Activated CD4-positive, alpha-beta T cell treated with anti-CD3 and anti-CD28 coated beads for 1 hour (primary cell): ENCODE measurements at places on chromosomes 2 and 18.

GRCh38 chr2:57759131-57759530 is 287.5 kb upstream of the VRK2 start:
- no peak for DNase-seq

GRCh38 chr2:13474538-13474937 is 757.8 kb downstream of the TRIB2 start:
- no peak for DNase-seq

DNA sequence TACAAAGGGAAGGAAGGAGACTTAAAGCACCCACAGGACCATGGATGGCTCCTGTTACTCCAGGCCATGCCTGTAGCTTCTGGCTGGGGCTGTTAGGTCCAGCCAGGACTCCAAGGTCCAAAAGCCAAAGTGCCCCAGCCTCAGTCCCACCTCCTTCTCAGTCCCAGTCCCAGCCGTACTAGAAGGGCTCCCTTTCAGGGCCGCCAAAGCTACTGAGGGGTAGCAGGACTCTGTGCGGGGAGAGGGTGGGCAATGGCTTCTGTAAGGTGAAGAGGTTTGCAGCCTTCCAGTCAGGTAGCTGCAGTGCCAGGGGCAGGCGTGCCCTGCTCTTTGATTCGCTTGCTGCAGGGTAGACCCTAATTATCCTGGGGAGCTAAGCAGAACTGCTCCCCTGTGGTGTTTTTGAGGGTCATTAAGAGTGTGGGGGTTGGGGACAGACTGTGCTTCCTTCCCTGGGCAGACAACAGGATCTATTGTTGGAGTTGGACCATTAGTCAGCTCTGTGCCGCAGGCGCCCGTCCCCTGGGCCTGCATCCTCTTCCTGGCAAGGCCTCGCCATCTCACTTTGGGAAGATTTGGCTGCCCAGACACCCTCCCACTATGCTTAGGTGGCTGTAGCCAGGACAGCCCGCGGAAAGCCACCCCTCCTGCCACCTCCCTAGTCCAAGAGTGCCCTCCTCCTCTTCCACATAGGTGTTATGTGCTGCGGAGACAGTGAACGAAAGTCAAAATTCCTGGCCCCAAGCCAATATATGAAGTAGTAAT is 118.8 kb downstream of the ZBTB7C start:
- no peak for DNase-seq

DNA sequence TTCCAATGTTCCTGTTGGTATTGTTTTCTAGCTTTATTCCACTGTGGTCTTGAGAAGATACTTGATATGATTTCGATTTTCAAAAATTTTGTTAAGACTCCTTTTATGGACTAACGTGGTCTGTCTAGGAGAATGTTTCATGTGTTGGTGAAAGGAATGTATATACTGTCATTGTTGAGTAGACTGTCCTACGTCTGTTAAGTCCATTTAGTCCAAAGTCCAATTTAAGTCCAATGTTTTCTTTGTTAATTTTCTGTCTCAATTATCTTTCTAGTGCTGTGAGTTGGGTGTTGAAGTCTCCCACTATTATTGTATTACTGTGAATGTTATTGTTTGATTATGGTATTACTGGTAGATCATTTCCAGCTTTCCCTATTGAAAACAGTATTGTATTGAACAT is 55.8 kb upstream of the TTC27 start:
- no peak for DNase-seq

DNA sequence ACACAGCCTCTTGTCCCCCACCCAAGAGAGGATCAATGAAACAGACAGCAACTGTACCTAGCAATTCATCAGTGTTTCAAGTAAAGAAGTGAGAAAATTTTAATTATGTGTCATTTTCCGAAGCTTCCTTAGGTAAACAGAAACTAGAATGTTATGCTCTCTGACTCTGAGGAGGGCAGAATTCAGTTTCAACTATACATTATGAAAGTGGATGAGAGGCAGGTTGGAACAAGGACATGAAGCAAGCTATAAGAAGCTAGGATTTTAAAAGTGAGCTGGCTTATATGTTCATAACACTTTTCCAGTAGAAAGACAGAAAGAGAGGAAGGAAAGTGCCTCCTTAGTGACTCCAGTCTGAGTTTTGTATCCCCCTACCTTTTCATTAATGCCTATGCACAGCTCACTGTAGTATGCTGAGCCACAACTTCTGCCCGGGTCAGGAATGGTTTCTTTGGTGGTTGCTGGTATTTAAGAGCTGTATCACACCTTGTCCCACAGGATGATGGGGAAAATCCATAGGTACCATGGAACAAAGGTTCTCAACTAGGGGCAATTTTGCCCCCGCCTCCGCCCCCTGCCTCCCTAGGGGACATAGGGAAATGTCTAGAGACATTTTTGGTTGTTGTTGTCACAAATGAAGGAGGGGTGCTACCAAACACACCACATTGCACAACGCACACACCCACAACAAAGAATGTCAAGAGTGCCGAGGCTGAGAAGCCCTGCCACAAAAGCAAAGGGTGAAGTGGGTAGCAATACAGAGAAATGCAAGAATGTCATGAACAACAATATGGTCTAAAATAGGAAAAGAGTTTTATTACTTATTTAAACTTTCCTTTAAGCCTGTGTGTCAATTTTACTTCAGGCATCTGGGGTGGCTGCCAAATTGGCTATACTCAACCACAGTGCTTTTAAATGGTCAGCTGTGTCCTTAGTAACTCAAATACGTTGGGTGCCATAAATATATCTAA is 161.0 kb upstream of the ZFP36L2 start:
- no peak for DNase-seq

DNA sequence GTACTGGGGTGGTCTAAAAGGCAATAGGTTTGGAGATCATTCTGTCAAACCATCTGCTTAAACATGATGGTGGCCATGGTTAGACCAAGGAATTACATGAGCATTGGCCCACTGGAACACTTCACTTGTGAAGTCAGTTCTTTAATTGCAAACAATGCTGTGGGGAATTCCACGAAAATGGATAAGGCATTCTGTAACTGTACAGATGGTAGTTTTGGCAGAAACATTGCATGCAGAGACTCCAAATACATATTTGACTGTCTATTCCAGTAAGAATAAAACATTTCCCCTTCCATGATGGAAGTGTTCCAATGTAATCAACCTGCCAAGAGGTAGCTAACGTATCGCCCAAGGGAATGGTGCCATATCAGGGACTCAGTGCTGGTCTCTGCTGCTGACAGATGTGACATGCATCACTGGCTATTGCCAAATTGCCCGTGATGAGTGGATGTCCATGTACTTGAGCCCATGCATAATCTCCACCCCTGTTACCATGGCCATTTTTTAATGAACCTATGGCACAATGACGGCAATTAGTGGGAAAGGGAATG is 417.9 kb downstream of the CDH7 start:
- DNase-seq = no peak

- DNase-seq = no peak
These were observed 420.1 kb downstream of the LRP1B start for GRCh38 chr2:141710589-141711239.

- no peak for DNase-seq
These were observed 242.2 kb downstream of the FHOD3 start for GRCh38 chr18:36539674-36540231.

- DNase-seq = no peak
These were observed 114.5 kb upstream of the TANK start for GRCh38 chr2:161045726-161046125.

- no peak for DNase-seq
These were observed 310.5 kb downstream of the SATB2 start for GRCh38 chr2:199147216-199147615.

DNA sequence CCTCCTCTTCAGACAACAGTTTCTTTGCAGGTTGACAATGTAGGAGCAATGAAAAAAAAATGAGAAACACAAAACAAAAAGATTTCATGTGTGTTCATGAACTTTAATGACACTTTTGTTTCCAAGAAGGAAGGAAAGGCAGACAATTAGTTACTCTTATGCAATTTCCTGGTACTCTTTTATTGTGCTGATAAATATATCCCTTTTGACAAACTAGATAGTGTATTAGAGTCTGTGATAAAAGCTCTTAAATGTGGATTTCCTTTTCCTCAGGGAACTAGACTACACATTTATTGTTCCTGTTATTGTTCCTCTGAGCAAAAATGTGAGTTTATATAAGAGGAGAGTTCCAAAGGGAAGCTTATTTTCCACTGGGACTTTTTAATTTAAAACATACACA is 188.7 kb upstream of the NRXN1 start:
- DNase-seq = no peak

GRCh38 chr2:42663828-42664227 is 95.4 kb downstream of the MTA3 start:
- no peak for DNase-seq

DNA sequence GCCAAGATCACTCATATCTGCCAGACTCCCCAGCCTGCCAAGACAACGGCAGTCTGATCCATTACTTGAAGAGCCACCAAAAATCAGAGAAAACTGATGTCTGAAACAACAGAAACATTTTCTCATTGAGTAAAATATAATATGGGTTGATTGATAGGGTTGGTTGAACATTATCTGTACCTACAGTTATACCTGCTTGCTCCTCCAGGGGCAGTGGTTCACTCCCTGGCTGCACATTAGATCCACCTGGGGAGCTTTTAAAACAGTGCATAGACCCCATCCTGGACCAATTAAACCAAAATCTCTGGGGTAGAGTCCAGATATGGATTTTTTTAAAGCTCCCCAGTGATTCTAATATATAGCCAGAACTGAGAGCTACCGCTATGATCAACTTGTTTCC is 43.6 kb upstream of the SLC14A2 start:
- no peak for DNase-seq

DNA sequence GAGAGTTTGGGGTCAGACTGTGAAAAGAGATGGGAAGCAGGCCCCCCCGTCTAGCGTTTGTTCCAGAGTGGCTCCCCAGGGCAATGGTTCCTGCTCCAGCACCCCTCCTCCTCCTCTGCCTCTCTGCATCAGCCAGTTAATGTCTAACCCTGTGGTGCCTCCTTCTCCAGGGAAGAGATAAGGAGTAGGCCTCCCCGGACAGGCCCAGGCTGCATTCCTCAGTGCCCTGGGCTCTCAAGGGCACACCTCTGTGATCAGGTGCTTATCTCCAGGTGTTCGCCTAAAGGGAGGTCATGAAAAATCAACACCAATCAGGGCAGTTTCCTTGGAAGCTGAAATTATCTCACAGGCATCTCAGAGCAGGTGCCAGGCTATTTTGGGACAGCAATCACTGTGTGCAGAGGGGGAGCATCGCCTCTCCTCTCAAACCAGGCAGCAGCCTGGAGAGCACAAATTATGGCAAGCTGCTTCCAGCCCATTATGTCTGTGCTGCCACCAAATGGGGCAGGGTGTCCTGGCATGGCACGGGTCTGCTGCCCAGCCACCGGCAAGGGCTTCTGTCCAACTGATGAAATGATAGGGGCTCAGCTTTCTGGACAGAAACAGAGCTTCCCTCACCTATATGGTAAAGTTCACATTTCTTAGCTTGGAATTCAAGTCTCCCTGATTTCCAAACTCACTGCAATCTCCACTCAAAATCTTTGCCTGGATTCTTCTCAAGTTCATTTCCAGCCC is 255.8 kb upstream of the SLC14A2 start:
- DNase-seq = no peak

DNA sequence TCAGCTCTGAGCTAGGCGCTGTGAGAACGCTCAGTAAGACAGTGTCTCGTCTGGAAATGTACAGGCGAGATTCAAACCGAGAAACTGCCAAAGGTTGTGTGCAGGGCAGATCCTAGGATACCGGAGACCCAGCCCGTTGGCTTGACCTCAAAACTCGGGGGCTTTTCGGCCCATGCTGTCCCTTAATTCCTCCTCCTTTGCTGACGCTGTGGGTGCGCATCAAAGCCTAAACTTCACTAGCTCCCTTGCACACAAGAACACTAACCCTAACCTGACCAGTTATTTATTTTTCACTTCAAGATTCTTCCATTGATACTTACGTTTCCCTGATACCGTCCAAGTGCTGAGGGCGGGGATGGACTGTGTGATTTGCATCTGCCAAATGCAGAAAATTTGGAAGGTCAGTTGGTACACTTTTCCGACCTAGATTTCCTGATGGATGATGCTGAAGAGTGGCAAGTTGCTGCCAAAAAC is 1.0 kb upstream of the AAK1 start:
- no peak for DNase-seq

DNA sequence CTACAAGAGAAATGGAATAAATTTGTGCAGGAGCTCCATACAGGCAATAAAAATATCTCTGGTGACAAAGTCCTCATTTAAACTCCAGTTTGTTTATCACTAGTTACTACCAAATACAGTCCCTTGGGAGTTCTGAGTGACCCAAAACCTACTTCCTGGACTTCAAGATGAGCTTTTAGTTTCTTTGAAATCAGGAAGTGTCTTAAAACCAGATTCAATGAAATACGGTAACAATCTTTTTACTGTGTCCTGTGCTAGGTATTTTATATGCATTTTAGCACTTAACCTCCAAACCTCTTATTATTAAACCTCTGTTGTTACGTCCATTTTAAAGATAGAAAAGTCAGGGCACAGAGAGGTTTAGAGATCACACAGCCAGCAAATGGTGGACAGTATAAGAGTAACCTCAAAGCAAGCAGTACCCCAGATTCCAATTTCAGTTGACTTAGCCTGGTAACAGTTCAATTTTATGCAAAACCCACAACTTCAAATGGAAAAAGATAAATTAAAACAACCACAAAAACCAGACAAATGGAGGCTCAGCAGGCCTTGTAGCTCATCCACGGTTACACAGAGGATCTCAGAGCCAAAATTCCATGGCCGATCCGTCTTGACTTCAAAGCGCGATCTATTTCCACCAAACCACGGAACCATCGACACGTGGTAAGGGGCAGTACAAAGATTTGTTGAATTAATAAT is 1.3 kb upstream of the KCMF1 start:
- DNase-seq = no peak

- DNase-seq = no peak
These were observed 35.2 kb downstream of the ANXA4 start for GRCh38 chr2:69776886-69777785.

- no peak for DNase-seq
These were observed 6.2 kb upstream of the TMEM87B start for GRCh38 chr2:112048887-112049286.

GRCh38 chr2:120520929-120521912 is 175.3 kb downstream of the INHBB start:
- no peak for DNase-seq

GRCh38 chr18:7488571-7488970 is 78.5 kb upstream of the PTPRM start:
- no peak for DNase-seq

GRCh38 chr2:40160751-40161218 is 291.1 kb downstream of the SLC8A1 start:
- DNase-seq = no peak

DNA sequence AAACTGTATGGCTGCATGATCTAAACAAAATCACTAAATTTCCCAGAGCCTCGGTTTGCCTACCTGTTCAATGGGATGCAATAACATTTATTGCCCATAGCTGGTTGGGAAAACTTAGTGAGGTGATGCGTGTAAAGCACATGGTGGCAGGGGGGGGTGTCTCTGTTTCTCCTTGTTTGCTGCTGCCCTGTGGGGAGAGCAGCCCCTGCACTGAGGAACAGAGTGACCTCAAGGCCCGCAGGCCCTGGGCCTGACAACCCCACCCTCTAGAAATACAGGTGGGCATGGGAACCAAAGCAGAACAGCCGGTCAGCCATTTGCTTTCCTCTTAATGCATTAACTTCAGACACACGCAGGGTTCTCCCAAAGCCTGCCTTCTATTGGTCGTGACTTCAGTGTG is 55.1 kb upstream of the SLC66A3 start:
- DNase-seq = no peak
